Stimulated activated CD4-positive, alpha-beta T cell treated with anti-CD3 and anti-CD28 coated beads, Interleukin-4, amount 100 ng/mL, for 1 hour (primary cell): ENCODE measurements at places on chromosomes 5 and 9.

DNA sequence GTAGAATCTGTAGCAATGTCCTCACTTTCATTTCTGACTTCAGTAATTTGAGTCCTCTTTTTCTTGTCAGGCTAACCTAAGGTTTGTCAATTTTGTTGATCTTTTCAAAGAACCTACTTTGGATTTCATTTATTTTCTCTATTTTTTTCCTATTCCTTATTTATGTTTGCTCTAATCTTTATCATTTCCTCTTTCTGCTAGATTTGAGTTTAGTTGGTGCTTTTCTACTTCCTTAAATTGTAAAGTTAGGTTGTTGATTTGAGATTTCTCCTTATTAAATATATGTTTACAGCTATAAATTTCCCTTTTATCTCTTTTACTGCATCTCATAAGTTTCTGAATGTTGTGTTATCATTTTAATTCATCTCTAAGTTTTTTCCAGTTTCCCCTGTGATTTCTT lies 75.1 kb upstream of the FAM120A start:
- DNase-seq: no peak

GRCh38 chr5:33043343-33043997 lies 332.3 kb downstream of the NPR3 start:
- no peak for DNase-seq

- DNase-seq: no peak
Measured at GRCh38 chr9:89780959-89781358, 176.1 kb downstream of the GADD45G start.

- DNase-seq: no peak
Measured at GRCh38 chr5:50684721-50685120, 18.3 kb downstream of the PARP8 start.

GRCh38 chr5:61625681-61626621 lies 293.9 kb downstream of the ZSWIM6 start:
- DNase-seq: peak; percentile 13

GRCh38 chr5:124729720-124730359 lies 16.6 kb downstream of the ZNF608 start:
- DNase-seq: no peak

DNA sequence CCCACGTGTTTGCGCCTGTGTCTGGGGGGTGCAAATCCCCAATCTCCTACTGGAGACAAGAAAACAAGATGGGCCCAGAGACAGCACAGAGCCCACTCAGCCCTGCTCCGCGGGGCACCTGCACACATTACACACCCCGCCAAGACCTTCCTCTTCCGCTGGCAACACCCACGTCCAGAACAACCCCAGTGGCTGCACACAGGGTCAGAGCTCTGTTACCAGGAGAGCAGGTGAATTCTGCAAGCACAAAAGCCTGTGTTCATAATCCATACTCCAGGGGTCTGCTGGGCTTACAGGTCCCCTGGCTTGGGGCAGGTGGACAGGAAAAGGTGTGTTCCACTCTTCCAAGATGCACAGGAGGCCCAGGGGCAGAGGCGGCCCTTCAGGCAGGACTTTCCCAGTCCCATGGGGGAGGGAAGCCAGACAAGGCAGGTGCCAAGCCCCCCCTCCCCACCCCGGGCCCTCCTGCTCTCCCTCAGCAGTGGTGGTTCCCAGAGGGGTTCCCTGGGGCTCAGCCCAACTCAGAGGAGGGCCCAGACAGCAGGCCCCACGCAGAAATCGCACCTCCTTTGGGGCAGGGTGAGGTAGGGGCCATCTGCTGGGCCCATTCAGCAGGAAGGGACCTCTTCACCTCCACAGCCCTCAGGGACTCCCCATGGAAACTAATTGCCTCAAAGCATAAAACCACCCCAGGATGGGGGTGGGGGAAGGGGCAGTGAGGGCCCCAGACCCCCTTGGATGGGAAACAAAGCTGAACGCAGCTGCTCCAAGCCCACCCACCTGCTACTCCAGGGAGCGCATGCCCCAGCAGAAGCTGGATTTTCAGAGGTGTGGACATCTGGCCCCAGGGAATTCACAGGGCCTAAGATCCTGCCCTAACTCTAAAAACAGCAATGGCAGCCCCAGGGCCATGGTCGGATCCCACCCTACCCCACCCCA lies 105.3 kb downstream of the VAV2 start:
- no peak for DNase-seq

DNA sequence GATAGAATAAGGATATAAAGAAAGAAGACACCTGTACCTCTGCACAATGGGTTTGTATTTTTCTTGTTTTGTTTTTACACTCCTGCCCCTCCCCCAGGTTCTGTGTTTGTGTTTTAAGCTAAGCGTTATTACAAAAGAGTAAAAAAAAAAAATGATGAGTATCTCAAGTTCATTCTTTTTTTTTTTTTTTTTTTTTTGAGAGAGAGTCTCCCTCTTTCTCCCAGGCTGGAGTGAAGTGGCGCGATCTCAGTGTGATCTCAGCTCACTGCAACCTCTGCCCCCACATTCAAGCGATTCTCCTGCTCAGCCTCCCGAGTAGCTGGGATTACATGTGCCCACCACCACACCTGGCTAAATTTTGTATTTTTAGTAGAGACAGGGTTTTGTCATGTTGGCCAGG lies 29.4 kb upstream of the RAI14 start:
- DNase-seq: no peak

GRCh38 chr9:74960561-74960960 lies 7.8 kb upstream of the C9orf40 start:
- no peak for DNase-seq

DNA sequence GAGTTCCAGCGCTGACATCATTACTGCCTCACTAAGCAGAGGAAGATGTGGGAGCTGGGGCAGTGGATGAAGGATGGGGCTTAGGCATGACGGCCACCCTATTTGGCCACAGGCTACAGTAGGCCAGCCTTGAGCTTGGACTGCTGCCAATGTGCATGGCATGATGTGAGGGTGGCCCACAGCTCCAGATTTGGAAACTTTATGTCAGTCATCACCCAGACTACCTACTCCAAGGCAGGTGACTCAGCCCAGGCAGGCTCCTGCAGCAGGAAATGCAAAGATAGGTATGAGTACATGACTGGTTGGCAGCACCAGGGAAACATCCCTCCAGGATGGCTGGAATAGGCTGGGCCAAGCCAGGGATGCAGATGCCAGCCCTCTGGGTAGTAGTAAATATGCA lies 303.6 kb downstream of the SPOCK1 start:
- no peak for DNase-seq

DNA sequence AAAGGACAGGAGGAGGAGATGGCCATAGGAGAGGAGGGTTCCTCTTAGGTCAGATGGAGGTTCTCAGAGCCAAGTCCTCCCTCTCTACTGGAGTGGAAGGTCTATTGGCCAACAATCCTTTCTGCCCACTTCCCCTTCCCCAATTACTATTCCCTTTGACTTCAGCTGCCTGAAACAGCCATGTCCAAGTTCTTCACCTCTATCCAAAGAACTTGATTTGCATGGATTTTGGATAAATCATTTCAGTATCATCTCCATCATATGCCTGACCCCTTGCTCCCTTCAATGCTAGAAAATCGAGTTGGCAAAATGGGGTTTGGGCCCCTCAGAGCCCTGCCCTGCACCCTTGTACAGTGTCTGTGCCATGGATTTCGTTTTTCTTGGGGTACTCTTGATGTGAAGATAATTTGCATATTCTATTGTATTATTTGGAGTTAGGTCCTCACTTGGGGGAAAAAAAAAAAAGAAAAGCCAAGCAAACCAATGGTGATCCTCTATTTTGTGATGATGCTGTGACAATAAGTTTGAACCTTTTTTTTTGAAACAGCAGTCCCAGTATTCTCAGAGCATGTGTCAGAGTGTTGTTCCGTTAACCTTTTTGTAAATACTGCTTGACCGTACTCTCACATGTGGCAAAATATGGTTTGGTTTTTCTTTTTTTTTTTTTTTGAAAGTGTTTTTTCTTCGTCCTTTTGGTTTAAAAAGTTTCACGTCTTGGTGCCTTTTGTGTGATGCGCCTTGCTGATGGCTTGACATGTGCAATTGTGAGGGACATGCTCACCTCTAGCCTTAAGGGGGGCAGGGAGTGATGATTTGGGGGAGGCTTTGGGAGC lies 3.1 kb downstream of the EGR1 start:
- DNase-seq: no peak

DNA sequence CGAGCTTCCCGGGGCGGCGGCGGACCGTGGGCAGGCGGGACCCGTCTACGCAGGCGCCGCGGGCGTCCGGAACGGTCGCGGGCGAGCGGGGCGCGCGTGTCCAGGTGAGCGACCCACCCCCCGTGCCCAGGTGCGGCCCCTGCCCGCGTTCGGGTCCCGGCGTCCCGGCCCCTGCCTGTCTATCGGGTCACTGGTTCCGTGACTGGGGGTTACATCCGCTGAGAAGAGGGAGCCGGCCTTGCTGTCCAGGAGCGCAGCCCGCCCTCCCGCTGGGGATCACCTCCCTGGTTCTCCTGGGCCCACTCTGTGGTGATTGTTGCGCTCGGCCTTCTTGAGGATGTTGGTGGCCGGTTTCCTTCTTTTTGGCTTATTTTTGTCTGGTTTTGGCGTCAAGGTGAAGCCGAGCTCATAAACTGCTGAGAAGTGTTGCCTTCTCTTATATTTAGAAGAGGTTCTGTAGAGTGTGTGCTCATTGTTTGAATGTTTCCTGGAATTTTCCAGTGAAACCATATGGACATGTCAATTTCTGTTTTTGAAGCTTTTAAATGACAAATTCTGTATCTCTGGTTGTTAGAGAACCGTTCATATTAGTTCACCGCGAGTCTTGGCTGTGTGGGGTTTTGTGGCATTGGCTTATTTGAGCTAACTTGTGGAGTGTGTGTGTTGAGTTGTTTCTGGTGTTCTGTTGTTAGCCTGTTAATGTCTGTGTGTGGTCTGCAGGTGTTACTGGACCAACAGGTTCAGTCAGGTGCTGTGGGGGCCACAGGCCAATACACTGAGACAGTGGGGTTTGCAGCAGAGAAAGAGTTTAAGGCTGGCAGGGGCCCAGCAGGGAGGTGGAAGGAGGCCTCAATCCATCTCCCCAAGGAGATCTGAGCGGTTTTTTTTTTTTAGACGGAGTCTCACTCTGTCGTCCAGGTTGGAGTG lies 621 bp downstream of the CEP72 start:
- DNase-seq: no peak

GRCh38 chr9:70987986-70988385 lies 133.4 kb downstream of the TRPM3 start:
- no peak for DNase-seq

DNA sequence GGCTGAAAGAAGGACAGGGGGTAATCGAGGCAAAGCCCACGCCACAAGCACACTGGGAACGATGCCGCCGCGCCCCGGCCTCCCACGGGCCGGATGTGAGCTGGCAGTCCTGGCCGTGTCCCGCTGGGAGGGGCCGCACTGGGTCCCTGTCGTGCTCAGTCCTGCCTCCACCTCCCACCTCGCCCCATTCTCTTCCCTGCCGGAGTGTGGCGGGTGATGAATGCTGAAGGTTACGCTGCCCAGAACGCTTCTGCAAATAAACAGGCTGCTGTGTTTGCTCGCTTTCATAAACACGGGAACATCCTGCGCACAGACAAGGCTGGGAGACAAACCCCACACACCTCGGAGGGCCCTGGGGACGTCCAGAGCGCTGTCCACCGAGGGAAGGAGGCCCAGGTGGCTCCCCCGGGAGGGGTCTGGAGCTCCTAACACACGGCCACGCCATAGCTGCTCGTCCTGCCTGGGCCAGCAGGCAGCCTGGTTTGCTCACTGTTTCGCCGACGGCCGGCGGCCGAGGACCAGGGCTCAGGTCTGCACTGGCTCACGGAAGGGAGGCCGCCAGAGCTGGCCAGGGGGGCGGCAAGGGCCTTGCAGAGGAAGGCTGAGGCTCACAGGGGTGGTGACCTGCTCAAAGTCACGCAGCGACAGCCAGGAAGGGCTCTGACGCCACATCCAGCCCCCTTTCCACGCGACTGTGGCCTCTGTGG lies 2.3 kb downstream of the DNLZ start:
- DNase-seq: no peak

DNA sequence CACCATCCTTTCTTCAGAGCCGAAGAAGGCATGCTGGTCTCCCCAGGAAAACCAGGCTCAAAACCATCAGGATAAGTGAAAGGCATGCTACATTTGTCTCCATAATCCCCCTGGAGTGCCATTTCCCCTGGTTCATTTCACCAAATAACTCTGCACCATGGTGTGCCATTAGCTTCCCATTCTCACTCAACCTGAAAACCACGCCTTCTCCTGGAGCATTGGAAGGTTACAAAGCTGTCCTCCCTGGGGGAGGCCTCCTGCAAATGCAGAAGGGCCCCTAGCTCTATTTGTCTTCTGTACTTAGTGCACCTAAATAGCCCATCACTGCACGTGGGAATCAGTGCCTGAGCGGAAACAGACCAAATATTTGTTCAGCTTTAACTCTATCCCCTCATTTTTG lies 90.2 kb upstream of the ICE1 start:
- no peak for DNase-seq

GRCh38 chr9:91810286-91810905 lies 139.6 kb downstream of the ROR2 start:
- no peak for DNase-seq
